ENCODE measurements at places on chromosomes 7 and 10. TPM values are rescaled to one million over a fixed set of nuclear protein-coding genes. Genes with fewer than 3 reads are reported as not detected.
A peak's percentile ranks its signal among the peaks of the same experiment; 100 is the strongest.

DNA sequence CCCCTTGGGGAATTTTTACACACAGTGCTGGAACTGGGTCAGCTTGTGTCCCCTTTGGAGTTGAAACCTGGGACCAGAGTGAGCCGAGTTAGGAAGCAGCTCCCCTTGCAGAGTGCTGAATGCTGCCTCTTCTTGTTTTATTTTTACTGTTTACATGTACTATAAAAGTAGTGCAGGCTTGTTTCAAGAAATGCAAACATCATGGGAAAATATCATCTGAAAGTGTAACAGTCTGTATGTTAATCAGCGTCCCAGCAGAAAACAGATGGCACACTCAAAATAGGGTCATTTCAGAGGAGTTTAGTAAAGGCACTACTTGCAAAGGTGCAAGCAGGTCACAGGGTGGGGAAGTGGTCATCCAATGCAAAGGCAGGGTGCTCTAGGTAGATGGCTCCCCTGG is 30.1 kb downstream of the CXCL12 start:
- DNase-seq = no peak

DNA sequence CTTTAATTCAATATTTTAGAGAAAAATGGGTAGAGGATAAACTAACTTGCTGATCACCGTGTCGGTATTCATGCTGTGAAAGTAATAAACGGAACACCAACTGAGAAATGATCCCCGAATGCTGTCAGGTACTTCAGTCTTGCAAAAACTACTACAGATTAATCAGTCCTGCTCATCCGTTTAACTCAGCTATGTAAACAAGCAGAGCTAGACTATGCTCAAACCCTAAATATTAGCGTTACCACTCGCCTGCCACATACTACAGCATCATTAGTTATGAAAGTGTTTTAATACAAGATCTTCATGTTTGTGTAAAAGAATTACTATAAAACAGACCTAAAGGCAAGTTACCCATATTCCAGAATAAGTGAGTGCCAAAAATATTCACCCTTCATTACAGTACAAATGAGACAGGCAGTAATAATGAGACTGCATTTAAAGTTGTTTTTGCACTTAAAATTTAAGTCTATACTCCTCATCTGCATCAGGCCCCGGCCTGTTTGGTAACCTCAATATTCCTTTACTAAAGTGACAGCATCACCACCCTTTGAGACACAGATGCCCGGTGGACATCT is 952 bp downstream of the DNMBP start:
- no peak for DNase-seq

DNA sequence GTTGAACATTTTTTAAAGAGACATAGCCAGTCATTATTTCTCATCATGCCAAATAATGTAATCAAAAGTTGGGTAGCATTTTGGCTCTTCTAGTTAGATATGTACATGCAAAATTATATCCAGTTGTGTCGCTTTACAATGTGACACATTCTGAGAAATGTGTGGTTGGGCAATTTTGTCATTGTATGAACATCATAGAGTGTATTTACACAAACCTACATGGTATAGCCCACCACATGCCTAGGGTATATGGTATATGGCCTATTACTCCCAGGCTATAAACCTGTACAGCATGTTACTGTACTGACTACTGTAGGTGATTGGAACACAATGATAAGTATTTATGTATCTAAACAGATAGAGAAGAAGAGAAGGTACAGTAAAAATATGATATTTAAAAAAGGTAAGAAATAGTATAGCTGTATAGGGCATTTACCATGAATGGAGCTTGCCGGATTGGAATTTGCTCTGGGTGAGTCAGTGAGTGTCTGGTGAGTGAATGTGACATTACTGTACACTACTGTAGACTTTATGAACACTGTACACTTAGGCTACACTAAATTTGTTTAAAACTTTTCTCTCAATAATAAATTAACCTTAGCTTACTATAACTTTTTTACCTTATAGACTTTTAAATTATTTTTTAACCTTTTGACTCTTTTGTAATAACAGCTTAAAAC is 16.5 kb downstream of the ZNF365 start:
- DNase-seq = peak; percentile 66

DNA sequence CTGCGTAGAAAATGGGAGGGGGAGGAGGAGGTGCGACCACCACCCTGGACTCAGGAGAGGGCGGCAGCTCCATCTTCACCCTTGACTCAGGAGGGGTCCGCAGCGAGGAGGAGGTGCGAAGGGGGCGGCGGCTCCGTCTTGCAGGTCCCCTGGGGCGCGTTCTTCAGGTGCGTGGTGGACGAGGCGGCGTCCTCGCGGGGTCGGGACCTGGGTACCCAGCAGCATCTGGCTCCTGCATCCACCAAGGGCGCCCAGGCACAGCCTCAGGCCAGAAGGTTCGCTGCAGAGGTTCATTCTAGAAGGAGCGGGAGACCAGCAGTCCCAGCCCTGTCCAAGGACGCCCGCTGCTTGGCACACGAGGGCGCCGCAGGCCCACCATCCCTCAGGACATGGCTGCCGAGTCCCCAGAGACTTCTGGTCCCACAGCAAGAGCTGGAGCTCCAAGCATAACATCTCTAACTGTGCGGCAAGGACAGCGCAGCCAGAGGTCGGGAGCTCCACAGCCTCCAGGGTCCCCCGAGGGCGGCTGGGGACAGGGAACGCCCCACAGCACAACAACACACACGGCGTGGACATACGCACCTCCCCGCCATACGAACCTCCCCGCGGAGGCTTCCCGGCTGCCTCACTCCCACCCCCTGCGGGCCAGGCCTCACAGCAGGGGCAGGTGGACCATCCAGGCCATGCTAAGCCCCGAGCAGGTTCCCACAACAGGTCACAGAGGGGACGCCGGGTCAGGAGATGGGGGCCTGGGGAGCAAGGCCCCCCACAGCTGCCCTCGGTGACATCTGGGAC is 16.8 kb upstream of the DPYSL4 start:
- no peak for DNase-seq

DNA sequence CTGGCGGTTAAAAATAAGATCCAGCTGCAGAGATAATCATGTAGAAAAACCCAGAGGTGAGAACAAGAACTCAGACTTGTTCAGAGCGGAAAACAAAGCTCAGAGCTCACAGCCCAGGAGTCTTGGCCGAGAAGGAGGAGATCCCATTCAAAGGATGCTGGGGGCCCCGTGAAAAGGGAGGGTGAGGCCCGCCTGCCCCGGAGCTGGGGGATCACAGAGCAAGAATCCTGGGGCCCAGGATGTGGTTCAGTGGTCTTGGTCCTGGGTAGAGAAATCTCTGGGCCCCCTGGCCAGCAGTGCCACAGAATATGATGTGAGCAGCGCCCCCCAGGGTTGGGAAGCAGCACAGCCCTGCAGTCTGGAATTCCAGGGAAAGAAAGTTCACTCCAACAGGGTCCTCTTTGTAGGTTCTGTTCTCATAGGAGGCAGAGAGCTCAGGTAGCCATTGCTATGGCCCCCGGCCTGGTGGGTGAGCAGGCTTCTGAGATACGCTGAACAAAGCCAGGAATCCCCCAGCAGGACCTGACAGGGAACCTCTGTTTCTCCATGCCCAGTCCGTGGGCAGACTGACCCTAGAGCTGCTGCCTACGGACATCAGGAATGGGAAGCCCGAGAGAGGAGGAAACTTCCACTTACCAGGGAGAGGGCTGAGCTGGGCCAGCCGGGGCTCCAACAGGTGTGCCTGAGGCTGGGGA is 77.7 kb upstream of the GNA12 start:
- DNase-seq = no peak

- DNase-seq = no peak
These were observed 808 bp downstream of the C10orf71 start for GRCh38 chr10:49299816-49300139.

GRCh38 chr7:82481499-82482097 is 38.0 kb upstream of the CACNA2D1 start:
- peak; percentile 43 for DNase-seq

- DNase-seq = no peak
These were observed 15.6 kb downstream of the PDAP1 start for GRCh38 chr7:99392659-99393354.

GRCh38 chr7:143322760-143323633 is 7.1 kb downstream of the CLCN1 start:
- DNase-seq = no peak

DNA sequence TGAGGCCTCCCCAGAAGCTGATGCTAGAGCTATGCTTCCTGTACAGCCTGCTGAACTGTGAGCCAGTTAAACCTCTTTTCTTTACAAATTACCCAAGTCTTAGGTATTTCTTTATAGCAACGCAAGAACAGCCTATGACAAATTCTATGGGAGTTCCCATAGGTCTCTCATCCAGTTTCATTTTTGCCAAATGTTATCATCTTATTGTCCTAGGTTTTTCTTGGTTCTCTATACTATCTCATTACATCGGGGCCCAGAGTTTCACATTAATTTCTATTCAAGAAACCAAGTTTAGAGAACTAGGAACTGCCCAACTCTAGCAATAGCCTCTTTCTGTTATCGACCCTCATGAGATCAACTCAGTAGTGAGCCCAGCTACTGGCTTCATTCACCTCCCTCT is 15.9 kb downstream of the ACTA2 start:
- no peak for DNase-seq

GRCh38 chr7:38819463-38819862 is 89.5 kb downstream of the VPS41 start:
- no peak for DNase-seq

DNA sequence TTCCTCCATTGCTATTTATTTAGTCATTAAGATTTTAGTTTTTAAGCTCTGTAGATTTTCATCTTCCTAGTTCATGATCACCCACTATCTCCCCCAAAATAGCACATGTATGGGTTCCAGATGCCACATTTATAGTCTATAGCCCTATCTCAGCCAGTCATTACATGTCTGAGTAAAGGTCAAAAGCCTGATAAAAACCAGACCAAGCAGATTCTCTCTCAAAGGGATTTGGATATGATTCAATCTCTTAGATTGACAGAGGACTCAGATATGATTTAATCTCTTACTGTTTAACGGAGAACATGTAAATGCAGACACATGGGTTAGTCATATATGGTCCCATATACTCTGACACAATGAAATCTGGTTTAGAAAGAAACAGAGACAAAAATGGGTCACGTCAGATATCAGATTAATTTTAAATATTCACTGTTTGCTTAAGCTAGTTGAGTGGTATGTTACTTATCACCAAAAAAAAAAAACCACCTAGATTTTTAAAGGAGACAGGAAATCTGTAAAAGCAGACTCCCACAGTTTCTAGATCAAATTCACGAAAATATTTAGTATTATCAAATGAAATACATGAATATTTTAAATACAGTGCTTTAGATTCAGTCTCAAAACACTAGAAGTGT is 107.0 kb upstream of the LRRN3 start:
- DNase-seq = no peak

- DNase-seq = no peak
These were observed 181.7 kb downstream of the PLXNA4 start for GRCh38 chr7:132394283-132395198.

DNA sequence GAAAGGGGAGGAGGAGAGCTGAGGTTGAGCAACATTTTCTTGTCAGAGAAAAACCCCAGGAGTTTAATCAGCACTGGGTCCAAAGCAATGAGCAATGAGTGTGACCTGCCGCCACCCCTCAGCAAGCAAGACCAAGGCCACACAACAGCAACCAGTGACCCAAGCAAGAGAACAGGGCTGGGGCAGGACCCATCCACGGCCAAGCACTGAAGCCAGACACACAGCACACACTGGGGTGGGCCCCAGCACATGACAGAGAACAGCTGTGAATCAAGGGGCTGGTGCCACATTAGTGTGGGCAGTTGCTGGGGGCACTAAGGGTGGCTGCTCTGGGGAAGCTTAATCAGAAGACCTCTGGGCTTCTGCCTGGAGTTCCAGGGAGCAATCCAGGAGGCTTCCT is 16.2 kb downstream of the TMEM72 start:
- peak; percentile 33 for DNase-seq

DNA sequence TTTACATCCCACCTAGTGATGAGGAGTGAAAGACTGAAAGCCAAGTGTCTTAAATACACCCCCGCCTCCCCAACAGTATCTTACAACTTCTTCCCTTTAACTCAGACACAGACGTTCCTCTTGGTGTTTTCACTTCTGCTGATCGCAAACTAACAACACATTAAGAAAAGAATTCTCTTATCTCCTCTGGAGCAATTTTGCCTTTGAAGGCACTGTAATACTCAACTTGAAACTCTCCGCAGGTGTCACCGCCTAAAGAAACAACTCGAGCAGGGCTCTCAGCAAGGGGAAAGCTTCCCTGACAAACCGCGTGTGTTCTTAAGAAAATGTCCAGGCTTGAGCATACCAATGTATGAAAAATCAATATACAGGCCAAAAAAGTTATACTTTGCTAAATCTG is 452 bp downstream of the SEMA3C start:
- DNase-seq = no peak

GRCh38 chr7:42700406-42701327 is 211.2 kb downstream of the C7orf25 start:
- no peak for DNase-seq

GRCh38 chr7:117777335-117778142 is 95.7 kb downstream of the CTTNBP2 start:
- no peak for DNase-seq

GRCh38 chr7:69749994-69750393 is 151.7 kb downstream of the AUTS2 start:
- DNase-seq = no peak

DNA sequence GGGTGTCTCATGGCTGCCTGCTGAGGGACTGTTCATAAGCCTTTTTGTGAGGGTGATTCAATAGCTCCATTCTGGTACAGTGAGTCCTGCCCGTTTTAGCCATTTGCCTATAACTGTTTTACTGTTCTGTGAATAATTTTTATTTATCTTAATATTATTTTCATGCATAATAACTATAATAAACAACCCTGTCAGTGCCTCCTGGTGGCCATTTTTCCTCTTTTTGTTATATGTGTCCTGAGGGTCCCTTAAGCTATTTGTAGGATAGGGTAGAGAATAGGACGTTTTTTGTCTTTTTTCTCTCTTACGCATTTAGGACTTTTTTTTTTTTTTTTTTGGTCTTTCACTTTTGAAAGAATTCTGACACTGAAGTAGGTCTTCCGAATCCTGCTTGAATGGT is 2.9 kb downstream of the C1QL3 start:
- no peak for DNase-seq

- DNase-seq = no peak
These were observed 92.3 kb downstream of the BMPR1A start for GRCh38 chr10:86848747-86849146.

Gene CLDN4
- total RNA-seq = 2.9 TPM

Gene PRPS1L1
- total RNA-seq = not detected

Gene ZNF775
- 1.4 TPM for total RNA-seq

Gene RBM20
- under 0.01 TPM for total RNA-seq

Gene GRM3
- not detected for total RNA-seq

Gene AQP1
- 0.18 TPM for total RNA-seq

Gene PLXDC2
- total RNA-seq = 6.1 TPM

Gene LIPJ
- not detected for total RNA-seq

Gene NEURL1
- total RNA-seq = 0.28 TPM

Gene CRYGN
- not detected for total RNA-seq

Gene GRID1
- not detected for total RNA-seq

Gene SRGN
- 46.4 TPM for total RNA-seq

Gene TRIM73
- 0.18 TPM for total RNA-seq

Gene ABCB1
- 0.90 TPM for total RNA-seq

Gene HOXA5
- total RNA-seq = 23.9 TPM

Gene SPDYE8
- total RNA-seq = not detected

Gene ATOH7
- not detected for total RNA-seq

Gene SCIN
- total RNA-seq = not detected

Gene OR2A42
- total RNA-seq = not detected

Gene HABP2
- not detected for total RNA-seq

Measured in IMR-90 (cell line).